ENCODE measurements at places on chromosomes 3 and 15.

DNA sequence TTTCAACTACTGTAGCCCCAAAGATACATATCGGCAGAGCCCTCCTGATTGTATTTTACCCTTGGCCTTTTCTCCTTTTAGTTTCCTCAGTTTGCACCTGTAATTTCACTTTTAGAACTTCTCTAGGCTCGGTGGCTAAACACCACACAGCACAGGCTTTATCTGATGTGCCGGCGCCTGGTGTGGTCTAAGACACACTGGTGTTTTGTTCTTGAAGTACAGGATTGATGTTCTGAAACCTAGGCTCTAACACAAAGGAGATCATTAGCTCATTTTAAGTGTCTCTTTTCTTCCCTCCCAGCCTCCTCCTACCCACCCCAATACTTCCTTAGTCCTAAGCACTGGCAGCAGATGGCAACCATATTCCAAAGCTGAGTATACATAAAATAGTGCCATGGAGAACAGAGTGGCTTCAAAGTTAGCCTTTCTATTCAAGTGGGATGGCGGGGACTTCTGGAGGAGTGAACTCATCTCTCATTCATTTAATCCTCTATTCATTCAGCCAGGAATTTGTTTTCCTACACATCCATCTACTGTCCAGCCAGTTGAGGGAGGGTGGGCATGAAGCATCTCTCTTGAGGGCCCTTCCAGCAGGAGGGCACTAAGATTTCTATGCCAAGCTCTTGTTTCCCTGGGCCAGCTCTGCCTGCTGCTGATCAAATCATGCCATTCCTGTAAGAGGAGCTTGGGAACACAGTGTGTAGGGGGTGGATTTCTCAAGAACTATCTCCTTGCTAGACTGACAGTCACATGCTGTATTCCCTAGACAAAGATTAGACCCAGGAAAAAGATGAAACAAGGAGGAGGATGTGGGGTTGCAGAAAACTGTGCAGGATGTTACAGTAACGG, 71.2 kb downstream of the TIGIT start:
- DNase-seq = no peak

DNA sequence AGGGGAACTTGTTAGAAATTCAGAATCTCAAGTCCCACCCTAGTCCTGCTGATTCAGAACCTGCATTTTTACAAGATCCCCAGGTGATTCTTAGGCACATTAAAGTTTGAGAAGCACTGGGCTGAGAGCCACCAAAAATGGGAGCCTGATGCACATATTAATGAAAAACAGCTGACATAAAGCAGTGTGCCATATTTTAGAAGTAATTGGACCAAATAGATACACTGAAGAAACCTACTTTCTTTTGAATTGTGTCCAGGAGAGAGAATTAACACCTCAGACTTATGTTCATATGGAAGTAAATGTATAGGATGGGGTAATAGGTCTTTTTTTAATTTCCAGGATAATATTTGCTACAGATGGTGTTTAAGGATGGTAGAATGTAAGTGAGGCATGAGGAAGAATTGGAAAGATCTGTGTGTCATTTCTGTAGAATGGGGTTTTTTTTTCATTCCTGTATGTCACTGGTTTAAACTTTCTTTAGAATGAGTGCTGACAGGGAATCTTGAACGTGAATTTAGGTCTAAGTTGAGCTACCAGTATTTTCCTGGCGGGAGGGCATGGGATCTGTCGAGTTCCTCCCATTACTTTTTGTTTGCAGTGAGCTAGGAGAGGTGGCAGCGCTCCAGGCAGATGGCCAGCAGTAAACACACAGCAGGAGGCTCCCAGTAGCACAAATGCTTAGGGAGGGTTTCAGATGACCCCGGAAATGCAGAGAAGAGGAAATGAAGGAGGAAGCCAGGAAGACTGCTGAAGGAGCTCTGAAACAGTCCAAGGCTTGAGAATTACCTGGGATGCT, 185.6 kb downstream of the PLCL2 start:
- peak; percentile 79 for DNase-seq

GRCh38 chr3:143135150-143135549, 15.6 kb downstream of the CHST2 start:
- DNase-seq = no peak

GRCh38 chr3:155202626-155203025, 90.9 kb downstream of the STRIT1 start:
- DNase-seq = no peak

- DNase-seq = no peak
Observed at GRCh38 chr3:174951034-174951433, 91.9 kb downstream of the NAALADL2 start.

Measured in NCI-H1105 treated with DMSO at 0.1 percent for 48 hours (cell line).